ENCODE measurements at places on chromosomes 11 and 22.

DNA sequence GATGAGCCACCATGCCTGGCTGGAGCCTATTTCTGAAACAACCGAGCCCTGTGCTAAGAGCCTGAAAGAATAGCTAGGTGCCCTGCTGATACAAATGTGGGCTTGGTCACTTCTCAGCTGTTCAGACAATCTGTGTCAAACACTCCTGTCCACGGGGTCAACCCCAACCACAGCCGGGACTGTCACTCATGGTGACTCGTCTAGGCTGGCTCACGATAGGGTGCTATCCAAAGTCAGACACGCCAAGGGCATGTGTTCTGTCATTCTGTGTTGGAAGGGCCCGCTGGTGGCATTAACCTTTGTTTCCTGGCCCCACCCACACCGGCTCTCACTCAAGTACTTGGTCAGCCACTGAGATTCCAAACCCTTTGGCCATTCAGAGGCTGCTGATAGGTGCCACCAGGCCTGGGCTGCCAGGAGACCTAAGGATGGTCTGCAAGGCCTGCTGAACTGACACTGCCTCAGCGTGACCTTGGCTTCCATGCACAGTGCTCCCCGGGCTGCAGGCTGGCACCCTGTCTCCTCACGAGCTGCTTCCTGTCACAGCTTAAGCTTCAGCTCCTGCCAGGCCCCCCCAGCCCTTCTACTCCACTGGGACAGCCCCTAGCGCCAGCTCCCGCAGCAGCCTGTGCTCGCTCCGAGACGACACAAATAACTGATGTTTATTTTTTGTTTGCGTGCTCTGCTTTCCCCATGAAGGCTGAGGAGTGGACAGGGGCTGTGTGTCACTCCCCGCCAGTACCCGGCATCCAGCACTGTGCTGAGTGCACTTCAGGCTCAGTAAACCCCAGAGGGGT is 14.2 kb upstream of the CDC42BPG start:
- H3K27ac ChIP-seq, result peak overlapping the region; percentile 3
- no peaks in the 10 kb centered on the region for H3K27me3 ChIP-seq
- H3K36me3 ChIP-seq, result no peaks in the 10 kb centered on the region
- H3K4me1 ChIP-seq, result peaks cover 58% of the 10 kb centered on the region
- no peak overlapping the region for H3K4me3 ChIP-seq

DNA sequence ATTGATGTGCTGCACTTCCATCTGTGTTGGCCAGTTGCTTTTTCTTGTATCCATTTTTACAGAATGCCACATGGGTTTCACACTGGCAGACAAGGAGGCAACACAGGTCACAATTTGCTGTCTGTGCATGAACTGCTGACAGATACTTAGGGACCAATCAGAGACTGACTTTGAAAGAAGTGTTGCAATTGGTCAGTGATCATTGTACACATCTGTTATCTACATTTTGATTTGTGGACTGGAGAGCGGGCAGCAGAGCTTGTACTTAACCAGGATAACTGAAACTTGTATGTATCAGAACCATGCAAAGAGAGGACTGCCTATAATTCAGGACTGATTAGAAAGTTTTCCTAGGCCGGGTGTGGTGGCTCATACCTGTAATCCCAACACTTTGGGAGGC is 21.8 kb downstream of the PRR5 start:
- DNase-seq, result no peak
- peaks cover 10% of the 10 kb centered on the region for H3K4me1 ChIP-seq
- no peak overlapping the region for H3K27ac ChIP-seq
- H3K36me3 ChIP-seq, result no peaks in the 10 kb centered on the region

DNA sequence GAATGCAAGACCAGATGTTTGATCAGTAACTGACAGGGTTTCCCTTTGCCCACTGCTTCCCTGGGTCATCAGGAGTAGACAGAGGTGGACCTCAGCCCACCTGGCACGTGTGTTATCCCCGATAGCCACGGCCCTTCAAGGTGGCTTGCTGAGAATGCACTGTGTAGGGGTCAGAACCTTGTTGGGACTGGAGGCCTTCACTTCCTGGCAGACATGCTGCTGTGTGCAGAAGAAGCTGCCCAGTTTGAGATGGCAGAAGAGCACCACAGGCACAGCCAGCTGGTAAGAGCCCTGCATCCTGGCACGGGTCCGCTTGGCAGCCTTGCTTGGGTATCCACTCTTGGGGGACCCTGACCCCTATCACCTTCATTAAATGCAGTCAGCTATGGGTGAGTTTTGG is 81.8 kb downstream of the SFI1 start:
- no peak overlapping the region for H3K4me3 ChIP-seq
- DNase-seq, result no peak
- H3K36me3 ChIP-seq, result peaks cover 10% of the 10 kb centered on the region
- no peaks in the 10 kb centered on the region for H3K4me1 ChIP-seq

GRCh38 chr11:111101881-111102280 is 143.6 kb upstream of the POU2AF2 start:
- DNase-seq, result no peak
- H3K4me1 ChIP-seq, result no peaks in the 10 kb centered on the region
- H3K4me3 ChIP-seq, result no peak overlapping the region
- H3K27me3 ChIP-seq, result no peaks in the 10 kb centered on the region

DNA sequence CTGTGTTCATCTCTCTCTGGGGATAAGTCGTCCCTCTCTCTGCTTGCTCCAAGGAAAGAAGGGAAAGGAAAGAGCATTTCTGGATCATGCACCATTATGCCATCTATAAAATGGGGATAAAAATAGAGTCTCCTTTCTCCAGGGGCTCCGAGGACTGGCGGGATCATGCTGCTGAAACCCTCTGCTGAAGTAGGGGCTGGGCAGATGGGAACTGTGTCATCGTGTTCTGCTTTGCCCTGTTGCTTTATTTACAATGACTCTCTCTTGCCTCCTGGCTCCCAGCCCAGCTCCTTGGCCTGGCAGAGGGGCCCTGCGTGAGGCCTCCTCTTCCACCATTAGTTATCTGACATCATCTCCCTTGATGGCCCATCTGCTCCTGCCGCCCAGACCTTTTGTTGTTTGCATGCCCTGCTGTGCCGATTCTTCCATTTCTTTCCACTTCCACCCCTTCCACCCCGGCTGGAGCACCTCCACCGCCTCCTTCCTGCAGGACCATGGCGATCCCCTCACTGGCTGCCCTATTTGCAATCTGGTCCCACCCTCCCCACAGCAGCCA is 200.9 kb downstream of the MYO18B start:
- no peaks in the 10 kb centered on the region for H3K4me1 ChIP-seq
- H3K27ac ChIP-seq, result no peak overlapping the region
- H3K4me3 ChIP-seq, result no peak overlapping the region
- H3K36me3 ChIP-seq, result no peaks in the 10 kb centered on the region

GRCh38 chr11:30917859-30918478 is 331.8 kb upstream of the MPPED2 start:
- H3K36me3 ChIP-seq, result no peaks in the 10 kb centered on the region
- H3K4me3 ChIP-seq, result no peak overlapping the region
- no peak overlapping the region for H3K27ac ChIP-seq
- DNase-seq, result no peak
- H3K27me3 ChIP-seq, result no peaks in the 10 kb centered on the region
- no peaks in the 10 kb centered on the region for H3K4me1 ChIP-seq

- H3K36me3 ChIP-seq, result no peaks in the 10 kb centered on the region
- no peaks in the 10 kb centered on the region for H3K4me1 ChIP-seq
- no peaks in the 10 kb centered on the region for H3K27me3 ChIP-seq
- no peak overlapping the region for H3K4me3 ChIP-seq
- H3K27ac ChIP-seq, result no peak overlapping the region
Measured at GRCh38 chr11:132646890-132647289, 885.4 kb downstream of the OPCML start.

GRCh38 chr11:16299884-16300782 is 56.2 kb downstream of the SOX6 start:
- no peaks in the 10 kb centered on the region for H3K36me3 ChIP-seq
- no peak for DNase-seq
- no peak overlapping the region for H3K4me3 ChIP-seq
- H3K4me1 ChIP-seq, result no peaks in the 10 kb centered on the region
- H3K27ac ChIP-seq, result no peak overlapping the region
- no peaks in the 10 kb centered on the region for H3K27me3 ChIP-seq

DNA sequence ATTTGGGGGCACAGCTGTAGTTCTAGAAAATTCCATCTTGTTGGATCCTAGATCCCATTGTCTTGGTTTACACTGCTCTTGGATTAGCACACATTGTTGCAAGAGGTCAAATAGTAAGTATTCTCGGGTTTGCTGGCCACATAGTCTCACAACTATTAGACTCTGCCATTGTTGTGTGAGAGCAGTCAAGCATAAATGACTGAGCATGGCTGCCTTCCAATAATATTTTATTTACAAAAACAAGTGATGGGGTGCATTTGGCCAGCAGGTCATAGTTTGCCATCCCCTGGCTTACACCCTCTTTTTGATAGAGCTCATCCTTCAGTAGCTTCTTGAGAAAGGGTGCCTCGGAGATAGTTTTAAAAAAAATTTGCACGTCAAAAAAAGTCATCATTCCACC is 77.9 kb upstream of the ALX4 start:
- H3K4me1 ChIP-seq, result no peaks in the 10 kb centered on the region
- no peaks in the 10 kb centered on the region for H3K27me3 ChIP-seq
- H3K27ac ChIP-seq, result no peak overlapping the region
- DNase-seq, result no peak
- H3K4me3 ChIP-seq, result no peak overlapping the region

DNA sequence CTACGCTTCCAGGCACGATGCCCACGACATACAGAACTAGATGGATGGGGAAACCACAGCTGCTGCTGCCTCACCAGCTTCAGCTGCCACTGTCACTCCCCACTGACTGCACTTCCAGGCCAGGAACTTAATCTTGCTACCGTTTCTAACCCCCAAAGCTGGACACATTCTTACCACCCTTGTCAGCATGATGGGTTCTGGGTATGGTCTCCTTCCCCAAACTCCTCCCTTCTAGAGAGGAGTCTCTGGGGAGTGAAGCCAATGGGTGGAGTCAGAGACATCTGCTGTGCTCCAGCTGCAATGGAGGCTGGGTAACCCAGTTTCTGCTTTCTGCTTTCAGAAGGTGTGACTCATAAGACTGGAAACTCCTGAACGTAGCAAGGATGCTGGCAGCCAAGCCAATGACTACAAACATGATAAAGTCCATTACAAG is 87.0 kb upstream of the THY1 start:
- no peak overlapping the region for H3K4me3 ChIP-seq
- DNase-seq, result no peak
- no peaks in the 10 kb centered on the region for H3K36me3 ChIP-seq

- no peaks in the 10 kb centered on the region for H3K36me3 ChIP-seq
- H3K27me3 ChIP-seq, result no peaks in the 10 kb centered on the region
- no peak for DNase-seq
Measured at GRCh38 chr11:36803084-36803483, 205.0 kb upstream of the RAG2 start.

- H3K36me3 ChIP-seq, result no peaks in the 10 kb centered on the region
- no peak for DNase-seq
- no peak overlapping the region for H3K27ac ChIP-seq
- H3K27me3 ChIP-seq, result no peaks in the 10 kb centered on the region
Measured at GRCh38 chr11:108536783-108537182, 38.6 kb upstream of the POGLUT3 start.

DNA sequence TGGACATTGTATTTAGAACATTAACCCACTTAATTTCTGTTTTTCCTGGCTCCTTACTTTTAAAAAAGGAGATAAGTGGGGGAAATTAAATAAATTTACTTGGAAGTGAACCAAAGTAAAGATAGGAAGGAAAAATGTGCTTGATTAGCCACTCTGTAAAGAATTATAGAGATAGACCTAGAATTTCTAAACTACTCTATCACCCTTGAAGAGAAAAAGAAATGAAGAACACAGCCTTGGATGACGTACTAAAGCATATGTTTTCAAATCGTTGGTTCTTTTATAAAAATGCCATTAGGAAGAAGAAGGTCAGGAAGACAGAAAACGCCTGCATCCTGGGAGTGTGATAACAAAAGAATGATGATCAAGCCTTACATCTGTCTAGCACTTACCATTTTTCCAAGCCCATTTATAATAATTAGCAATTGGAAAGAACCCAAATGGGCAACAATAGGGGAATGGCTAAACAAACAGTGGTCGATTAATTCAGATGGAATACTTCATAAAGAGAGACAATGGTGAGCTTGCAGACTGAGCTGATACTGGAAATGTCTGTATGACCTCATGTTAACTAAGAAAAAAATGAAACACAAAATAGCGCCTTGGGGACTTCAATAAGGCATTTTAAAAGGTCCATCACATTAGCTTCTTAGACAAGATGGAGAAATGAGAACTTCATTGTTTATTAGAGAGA is 81.0 kb upstream of the LRRC55 start:
- no peaks in the 10 kb centered on the region for H3K36me3 ChIP-seq
- H3K27ac ChIP-seq, result no peak overlapping the region
- no peak overlapping the region for H3K4me3 ChIP-seq
- DNase-seq, result no peak
- H3K27me3 ChIP-seq, result no peaks in the 10 kb centered on the region

DNA sequence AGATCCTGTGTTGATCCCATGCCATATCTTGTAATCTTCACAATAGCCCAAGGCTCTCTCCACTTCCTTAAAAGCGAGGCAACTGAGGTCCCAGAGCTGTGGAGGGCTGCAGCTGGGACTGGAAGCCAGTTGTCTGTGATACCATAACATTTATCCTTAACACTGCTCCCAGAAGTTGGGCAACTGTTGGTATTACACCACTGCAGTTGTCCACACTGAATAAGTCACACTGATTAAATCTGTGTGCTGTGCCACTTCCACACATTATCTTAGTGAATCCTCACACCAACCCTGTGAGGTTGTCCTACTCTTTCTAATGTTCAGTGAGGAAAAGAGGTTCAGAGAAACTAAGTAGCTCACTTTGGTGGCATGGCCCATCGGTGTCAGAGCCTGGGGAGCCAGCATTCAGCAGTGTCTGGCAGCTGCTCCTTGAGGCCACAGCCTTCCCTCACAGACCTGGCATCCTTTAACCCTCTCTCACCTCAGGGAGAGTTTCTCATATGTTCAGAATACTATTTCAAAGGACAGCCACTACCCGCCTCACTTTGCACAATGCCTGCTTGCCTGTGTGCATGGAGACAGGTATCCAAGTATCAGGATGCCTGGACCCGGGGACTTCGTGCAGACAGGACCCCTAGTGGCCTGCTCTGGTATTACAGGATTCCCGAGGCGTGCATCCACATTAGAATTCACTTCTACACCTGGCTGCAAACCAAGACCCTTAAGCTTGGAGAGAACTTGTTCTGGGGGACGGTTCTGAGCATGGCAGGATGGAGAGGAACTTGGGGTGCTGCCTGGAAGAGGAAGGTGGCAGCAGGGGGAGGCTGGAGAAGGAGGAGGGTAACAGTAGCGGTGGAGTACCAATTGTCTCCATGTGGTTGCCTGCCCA is 221.9 kb upstream of the TBCEL start:
- DNase-seq, result no peak
- no peak overlapping the region for H3K27ac ChIP-seq
- H3K36me3 ChIP-seq, result no peaks in the 10 kb centered on the region
- no peak overlapping the region for H3K4me3 ChIP-seq

DNA sequence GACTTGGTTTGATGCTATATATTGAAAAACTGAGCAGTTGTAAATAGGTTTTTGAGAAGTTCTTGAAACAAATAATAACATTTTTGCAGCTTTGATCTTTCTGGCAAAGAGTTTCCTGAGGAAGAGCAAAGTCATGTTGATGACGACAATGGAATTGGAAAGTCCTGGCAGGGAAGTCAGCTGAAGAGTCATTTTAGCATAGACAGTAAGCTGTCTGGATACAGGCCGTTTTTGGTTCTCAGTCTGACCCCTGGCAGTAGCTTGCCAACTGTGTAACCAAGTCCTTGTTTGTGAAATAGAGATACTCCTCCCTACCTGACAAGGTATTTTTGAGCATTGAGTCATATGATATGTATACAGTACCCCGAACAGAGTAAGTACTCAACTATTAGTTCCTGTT is 193.3 kb downstream of the C11orf91 start:
- no peaks in the 10 kb centered on the region for H3K27me3 ChIP-seq
- H3K36me3 ChIP-seq, result no peaks in the 10 kb centered on the region
- no peak overlapping the region for H3K4me3 ChIP-seq
